Right ventricle myocardium inferior (tissue), 1 donor: ENCODE measurements at places on chromosomes 1 and 21. TPM values are rescaled to one million over a fixed set of nuclear protein-coding genes. Genes with fewer than 3 reads are reported as not detected.

The CHRM3 gene
- 0.35 TPM for total RNA-seq

DNA sequence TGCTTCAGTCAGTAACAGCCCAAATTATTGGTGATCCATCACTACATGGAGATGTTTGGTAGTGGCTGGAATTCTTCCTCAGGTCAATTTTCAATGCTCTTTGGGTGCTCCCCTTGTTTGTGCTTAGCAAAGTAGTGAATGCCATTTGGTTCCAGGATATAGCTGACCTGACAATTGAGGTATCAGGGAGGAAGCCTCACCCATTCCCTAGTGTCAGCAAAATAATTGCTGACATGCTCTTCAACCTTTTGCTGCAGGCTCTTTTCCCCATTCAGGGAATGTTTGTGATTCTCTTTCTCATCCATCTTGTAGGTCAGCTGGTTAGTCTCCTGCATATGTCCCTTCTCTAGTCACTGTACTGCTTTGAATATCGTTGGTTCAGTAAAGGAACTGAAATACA is 7.1 kb upstream of the OR10K1 start:
- no peak for DNase-seq

- DNase-seq = no peak
Observed at GRCh38 chr1:38436006-38436405, 389.4 kb upstream of the POU3F1 start.

DNA sequence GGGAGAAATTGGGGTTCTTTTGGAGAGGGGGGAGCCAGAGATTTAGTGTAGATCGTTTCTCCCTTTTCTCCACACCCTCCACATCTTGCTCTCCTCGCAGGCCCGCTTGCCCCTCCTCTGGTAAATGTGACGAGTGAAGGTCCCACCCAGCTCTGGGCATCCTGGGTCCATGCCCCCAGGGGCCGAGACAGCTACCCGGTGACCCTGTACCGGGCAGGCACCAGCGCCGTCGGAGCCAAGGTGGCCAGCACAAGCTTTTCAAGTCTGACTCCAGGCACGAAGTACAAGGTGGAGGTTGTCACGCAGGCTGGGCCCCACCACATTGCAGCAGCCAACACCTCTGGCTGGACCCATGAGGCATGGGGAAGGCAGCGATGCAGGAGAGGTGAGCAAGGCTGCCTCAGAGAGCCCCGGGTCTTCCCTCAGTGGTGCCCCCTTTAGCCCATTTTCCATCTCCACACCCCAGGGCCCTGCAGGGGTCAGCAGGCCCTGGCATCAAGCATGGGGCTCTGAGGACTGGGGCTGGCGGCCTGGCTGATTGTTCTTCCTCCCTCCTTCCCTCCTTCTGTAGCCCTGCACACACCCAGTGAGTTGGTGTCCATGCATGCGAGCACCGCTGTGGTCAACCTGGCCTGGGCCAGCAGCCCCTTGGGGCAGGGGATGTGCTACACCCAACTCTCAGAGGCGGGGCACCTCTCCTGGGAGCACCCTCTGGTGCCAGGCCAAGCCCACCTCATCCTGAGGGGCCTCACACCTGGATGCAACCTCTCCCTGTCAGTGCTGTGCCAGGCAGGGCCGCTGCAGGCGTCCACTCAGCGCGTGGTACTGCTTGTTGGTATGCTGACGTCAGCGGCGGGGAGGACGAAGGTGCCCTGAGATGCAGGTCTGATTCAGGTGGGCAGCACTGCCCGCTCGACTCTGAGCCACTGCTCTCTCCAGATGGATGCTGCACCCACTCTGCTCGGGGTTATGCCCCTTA is 16.4 kb upstream of the LGR6 start:
- DNase-seq = no peak
